DMS79 (cell line): ENCODE measurements at places on chromosomes 3 and 15.

DNA sequence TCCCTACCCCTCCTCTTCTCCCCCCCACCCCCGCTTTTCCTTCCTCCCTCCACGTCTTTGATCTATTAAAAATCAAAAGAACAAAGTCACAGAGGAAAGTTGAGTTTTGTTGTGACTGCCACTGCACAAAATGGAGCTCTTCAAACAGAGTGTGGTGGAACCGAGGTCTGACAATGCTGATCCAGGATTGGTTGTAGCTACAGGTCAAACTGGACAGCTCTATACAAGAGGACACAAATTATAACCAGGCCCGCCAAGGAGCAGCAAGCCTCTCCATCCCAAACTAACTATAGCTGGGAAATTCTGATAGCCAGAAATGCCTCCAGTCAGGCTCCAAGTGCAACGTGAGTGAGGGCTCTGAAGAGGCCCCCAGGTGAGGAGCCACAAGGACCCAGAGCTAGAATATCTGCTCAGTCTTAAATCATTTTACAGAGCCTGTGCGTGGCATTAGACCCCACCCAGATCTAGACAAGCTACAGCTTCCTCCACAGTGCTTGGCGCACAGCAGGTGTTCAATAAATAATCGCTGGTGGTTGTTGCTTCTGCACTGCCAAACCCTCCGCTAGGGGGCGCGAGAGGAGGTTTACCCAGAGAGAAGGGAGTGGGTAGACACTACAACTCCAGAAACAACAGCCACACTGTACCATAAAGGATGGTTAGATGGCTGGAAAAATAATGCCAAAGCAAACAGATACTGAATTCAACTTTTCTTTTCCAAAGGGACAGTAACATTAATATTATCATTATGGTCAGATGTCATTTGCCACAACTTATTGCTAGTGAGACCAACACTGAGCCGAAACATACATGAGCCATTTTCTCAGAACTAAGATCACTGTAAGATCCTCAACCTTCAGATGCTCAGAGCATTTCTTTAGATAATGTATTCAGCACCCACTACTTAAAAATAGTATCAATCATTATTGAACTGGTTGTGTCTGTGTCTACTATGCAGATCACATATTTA is 44.6 kb downstream of the ZIC4 start:
- DNase-seq = no peak

DNA sequence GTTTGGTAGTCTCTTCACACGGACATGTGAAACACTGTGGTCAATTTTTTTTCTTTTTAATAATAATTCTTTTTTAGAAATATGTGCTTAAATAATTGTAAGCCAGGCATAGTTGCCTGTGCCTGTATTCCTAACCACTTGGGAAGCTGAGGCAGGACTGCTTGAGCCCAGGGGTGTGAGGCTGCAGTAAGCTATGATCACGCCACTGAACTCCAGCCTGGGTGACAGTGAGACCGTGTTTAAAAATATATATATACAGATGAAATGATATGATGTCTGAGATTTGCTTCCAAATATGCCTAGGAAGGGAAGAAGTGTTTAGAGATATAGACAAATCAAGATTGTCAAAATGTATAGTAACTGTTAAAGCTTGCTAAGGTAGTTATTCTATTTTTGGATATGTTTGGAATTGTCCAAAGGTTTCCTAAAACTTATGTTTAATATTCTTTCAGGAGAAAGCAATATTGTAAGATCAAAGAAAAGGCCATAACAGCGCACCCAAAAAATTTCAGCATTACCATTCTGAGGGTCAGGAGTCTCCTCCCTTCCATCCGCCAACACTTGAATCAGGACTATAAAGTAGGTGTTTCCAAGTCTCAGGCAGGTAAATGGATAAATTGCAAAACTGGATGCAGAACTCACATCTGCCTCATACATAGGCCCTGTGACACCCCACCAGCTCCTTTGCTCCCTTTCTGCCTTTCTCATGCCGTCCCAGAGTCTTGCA is 532 bp upstream of the SELENOT start:
- no peak for DNase-seq

- DNase-seq = no peak
Observed at GRCh38 chr3:68088216-68088615, 433.8 kb upstream of the SUCLG2 start.

DNA sequence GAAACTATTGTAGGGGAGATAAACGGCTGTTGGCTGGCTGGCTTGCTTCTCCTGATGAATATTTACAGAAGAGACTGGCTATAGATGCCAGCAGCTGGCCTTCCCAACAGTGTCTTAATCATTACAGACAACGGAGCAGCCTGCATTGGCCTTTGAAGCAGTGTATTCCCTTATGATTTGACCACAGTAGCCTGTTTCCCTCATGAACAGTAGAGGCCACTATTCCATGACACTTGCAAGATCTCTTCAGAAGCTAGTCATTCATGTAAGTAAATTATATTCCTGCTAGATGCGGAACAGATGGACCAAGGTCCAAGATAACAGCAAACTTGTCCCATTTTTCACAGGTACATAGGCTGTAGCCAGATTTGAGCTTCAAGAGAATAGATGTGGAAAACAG is 47.3 kb downstream of the TMCO5A start:
- DNase-seq = no peak

- DNase-seq = no peak
Observed at GRCh38 chr3:195773956-195774537, 37.7 kb downstream of the MUC4 start.

- no peak for DNase-seq
Observed at GRCh38 chr3:171099911-171100310, 73.4 kb upstream of the SLC2A2 start.
